ENCODE measurements at places on chromosomes 7 and 10.

GRCh38 chr10:49397036-49397999 lies 1.4 kb upstream of the DRGX start:
- DNase-seq: no peak

GRCh38 chr7:1220977-1221745 lies 11.5 kb upstream of the UNCX start:
- no peak for DNase-seq

DNA sequence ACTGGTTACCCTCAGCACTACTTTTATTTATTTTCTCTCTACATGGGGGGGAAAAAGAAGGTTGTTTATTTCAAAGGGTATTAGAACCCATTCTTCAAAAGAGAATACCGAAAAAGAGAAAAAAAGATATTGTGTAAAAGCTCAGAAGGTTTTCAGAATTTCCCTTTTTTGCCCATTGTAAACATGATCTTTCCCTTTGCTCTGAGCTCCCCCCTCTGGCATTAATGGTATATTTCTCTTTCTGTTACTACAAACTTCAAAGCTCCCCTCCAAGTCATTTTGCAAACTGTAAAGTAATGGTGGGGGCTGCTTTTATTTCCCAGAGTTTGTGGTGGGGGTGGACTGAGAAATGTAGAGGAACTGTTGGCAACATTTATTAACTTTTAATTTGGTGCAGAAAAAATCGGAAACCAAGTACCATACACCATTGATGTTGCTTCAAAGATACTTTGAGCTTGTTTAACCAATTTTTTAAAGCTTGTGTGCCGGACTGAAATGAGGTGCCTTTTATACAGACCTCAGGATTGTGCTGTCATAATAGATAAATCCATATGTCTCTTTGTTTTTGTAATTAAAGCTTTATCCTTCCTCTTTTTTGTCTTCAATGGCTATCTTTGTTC lies 181.5 kb downstream of the EXOC4 start:
- no peak for DNase-seq

GRCh38 chr7:92608380-92609322 lies 18.5 kb upstream of the FAM133B start:
- no peak for DNase-seq

DNA sequence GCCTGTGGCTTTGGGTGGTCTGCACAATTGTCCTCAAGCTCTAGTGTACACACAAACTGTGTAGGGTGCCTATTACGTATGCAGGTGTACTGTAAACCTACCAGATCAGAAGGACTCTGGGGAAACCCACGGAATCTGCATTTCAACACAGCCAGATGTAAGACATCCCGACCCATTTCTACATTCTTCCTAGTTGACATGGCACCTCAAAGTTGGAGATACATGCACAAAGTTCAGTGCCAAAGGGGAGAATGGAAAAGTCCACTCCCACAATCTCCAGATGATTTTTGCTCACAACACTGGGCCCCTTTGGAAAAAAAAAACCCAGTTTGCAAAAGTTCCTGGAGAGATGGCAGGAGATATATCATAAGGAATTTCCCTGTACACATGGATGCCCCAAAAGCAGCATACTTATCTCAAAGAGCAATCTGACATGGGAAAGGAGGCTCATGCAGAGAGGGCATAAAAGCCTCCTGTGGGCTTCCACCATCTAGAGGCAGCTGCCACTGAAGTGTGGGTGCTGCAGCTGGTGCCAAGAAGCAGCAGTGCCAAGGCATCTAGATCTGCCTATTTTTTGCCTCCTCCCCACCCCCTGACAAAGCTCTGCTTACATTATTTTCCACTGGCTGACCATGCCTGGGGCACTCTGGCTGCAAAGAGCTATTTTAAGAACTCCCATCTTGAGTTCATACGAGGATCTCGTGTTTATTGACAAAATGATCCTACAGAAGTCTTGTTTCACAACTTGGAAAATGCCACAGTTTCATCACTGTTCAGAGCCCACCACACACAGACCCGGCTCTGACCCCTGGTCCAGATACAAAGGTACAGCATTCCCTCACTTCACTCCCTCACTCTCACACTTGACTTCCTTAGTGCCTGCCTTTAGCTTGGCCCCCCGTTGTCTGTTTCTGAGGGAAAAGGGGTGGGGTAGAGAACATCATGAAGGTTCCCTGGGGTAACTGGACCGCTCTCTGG lies 12.9 kb downstream of the TECTB start:
- DNase-seq: no peak

GRCh38 chr7:74284781-74285259 lies 4.4 kb upstream of the CLIP2 start:
- no peak for DNase-seq

DNA sequence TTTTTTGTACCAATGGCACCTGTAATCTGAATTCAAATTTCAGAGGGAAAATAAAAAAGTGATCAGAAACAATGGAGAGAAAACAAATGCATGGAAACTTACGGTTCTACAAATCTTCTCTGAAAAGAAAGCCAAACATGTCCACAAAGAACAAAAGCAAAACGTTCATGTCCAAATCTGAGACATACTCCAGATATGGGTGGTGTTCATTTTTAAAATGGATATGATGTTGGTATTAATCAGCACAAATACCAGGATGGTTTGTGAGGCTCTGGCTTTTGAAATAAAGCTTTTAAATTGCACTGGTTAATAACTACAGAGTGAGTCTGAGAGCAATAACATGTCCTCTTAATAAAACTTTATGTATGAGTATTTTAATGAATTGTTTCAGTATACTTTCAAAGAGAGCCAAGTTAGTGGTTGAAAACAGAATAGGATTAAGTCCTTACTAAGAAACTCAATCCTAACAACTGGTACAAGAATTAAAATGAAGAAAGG lies 366.4 kb downstream of the INHBA start:
- no peak for DNase-seq

DNA sequence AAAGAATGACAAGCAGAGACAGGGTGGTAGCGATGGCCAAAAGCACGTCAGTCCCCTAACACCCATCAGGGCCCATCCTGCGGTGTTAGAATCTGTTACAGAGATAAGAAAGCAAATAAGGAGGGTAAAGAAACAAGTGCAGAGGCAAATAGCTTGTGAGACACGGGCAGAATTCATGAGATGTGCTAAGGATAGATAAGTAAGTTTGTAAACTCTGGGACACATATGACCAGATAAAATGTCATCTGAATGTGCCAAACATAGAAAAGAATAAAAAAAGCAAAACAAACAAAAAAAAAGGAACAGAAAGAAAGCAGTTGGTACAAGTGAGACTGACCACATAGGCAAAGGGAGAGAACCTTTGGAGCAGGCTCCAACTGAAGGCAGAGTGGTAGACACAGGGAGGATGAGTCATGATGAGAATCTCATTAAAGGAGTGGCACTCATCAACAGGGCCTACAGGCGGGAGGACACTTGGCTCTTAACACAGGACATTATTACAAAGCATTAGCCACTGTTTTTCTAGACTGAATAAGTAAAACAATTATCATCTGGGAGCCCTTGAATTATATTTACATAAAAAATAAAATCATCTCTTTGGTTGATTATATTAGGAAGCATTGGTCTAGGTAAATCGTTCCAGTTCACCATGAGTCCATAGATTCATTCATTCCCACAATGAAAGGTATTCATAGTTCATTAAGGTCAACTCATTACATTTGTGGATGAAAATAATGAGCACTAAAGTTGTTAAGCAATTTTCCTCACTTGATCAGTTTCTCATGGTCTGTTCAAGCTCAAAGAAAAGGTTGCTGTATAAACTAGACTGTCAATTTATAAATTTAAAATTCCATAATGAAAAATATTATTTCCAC lies 21.5 kb upstream of the EPHB6 start:
- DNase-seq: no peak

DNA sequence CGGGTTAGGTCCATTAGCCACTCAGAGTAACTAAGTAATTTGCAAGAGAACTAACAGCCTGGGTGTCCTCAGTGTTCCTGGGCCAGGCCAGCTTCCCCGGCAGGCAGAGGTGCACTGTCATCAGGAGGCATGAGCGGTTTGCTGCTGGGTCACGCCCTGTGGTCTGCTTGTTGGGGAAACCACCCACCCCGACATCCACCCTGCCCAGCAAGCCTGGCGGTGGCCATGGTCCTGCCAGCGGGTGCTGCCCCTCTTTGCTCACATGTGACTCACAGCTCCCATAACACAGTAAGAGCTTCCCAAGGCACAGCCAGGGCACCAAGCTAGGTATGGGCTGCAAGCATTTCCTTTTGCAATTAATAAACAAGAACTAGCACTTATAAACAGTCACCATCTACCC lies 75.9 kb downstream of the RGS10 start:
- DNase-seq: no peak

GRCh38 chr7:133771788-133772419 lies 355.2 kb upstream of the LRGUK start:
- no peak for DNase-seq

DNA sequence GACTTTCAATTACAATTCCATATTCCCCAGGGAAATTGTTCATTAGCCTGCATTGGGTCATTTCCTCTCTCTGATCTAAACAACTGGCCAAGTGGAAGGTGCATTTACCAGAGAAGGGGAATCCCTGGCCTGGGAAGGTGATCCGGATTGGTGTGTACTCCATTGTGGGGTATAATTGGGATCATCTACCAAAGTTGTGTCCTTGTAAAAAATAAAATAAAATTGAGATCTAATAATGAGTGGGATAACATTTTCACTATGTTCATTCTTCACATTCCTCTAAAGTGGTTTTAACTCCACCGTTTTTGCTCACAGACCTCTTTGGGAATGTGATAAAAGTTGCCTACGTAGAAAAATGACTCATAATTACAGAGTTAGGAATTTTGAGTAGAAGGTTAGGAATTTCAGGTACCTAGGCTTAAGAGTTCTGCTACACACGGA lies 22.8 kb downstream of the ARL5B start:
- DNase-seq: no peak

- DNase-seq: no peak
Observed at GRCh38 chr7:81680120-81680519, 89.7 kb downstream of the HGF start.

DNA sequence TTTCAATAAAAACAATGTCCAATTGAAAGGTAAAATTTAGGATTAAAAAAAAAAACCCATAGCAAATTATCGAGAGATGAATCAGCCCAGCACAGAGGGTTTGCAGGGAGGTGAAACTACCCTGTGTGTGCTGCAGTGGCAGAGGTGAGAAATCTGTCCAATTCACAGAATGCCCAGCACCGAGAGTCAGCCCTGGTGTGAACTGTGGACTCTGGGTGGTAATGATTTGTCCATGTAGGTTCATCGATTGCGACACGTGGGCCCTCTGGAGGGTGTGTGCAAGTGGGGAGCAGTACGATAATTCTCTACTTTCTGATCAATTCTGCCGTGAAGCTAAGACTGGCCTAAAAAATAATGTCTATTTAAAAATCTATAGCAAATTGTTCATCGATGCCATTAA lies 94.5 kb upstream of the PFKP start:
- DNase-seq: no peak

DNA sequence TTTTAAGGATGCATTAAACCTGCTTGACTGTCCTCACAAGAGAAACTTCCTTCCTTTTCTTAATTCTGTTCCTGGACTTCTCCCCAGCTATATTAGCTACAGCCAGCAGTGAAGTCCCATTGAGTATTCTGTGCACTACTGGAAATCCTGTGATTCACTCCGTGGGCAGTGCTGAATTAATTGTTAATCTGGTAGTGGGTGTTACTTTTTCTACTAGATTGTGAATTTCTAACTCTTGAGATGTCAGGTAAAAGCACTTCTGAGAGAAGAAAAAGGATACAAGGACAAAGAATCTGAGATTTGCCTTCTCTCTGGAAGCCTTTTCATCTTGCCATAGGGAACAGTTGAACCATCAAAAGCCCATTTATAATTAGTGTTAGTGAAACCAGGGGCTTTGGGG lies 33.9 kb downstream of the CYCS start:
- no peak for DNase-seq

DNA sequence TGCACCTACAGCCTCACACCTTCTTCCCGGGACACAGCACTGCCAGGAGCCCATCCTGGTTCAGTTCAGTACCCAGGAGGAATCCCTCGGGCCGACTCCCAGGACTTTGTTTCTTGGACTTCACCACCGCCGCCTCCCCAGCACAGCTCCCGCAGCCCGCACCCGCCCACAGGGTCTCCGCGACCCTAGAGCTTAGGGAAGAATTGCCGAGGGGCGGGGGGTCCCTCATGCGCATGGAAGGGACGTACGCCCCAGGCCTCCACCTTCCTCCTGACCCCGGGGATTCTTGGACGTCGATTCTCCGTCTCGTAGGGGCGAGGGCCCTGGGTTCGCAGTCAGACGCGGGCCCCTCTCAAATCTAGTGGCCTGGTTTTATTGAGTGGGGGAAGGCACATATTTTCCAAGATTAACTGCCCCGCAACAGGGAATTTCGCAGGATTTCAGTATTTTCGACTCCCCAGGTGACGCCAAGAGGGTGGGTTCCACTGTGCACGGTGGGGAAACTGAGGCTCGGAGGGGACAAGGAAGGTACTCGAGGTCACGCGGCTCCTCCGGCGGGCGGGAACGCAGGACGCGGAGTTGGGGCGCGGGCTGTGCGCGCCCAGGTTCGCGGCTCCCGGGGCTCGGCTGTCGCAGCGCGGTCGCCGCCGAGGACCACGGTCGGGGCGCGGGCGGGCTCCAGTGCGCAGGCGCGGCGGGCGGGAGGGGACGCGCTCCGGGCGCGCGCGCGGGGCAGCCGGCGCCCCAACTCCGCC lies at the start of gene ADCY1:
ADCY1 (plus strand) TSS at position 708 of the 755 bp plus-strand sequence. CDS start 176 bp downstream, outside the sequence.
- no peak for DNase-seq

DNA sequence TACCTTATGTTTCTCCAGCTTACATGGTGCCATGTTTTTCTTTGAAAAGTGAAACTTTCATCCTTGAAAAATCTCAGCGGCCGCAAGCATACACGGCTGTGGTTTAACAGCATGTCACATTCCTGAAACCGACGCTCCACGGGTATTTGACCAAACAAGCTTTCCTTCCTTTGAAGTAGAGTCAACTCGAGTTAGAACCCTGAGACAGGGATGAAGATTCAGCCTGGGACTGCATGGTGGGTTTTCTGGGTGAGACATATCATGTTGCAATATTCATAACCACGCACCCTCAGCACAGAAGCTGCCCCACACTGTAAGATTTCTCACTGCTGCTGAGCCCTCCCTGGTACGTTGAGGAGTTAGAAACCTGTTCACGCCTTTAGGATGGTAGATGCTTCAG lies 8.1 kb downstream of the CYP26A1 start:
- DNase-seq: no peak

- no peak for DNase-seq
Observed at GRCh38 chr10:124740369-124741280, 3.6 kb downstream of the FAM53B start.

DNA sequence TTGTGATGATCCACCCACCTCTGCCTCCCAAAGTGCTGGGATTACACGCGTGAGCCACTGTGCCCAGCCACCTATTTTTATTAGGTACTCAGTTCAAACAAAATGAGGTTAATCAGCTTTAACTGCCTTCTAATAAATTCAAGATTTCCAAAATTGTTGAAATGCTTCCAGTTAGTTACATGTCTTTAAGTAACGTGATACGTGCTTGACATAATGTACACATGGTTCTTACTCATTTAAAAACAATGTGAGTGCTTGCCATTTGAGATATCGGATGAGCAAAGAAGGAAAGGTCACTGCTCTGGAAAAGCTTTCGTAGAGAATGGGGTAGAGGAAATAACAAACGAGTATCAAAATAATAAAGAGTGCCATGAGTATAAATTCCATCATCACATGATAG lies 83.6 kb downstream of the KMT2E start:
- DNase-seq: no peak

- no peak for DNase-seq
Observed at GRCh38 chr7:2369139-2369538, 14.5 kb downstream of the EIF3B start.
